ENCODE measurements at places on chromosomes 7 and 10. TPM values are rescaled to one million over a fixed set of nuclear protein-coding genes. Genes with fewer than 3 reads are reported as not detected.

The PTPRE gene
- total RNA-seq: 26.6 TPM

The NUTM2B gene
- total RNA-seq: 4.8 TPM

The CABCOCO1 gene
- 10.2 TPM for total RNA-seq

The RHOBTB1 gene
- 44.7 TPM for total RNA-seq

The NODAL gene
- total RNA-seq: 0.43 TPM

The AS3MT gene
- total RNA-seq: 18.3 TPM
